ENCODE measurements at places on chromosomes 3 and 15. TPM values are rescaled to one million over a fixed set of nuclear protein-coding genes. Genes with fewer than 3 reads are reported as not detected.
A peak's percentile ranks its signal among the peaks of the same experiment; 100 is the strongest.

- peak; percentile 47 for DNase-seq
These were observed 489.8 kb upstream of the PROK2 start for GRCh38 chr3:72274493-72275330.

DNA sequence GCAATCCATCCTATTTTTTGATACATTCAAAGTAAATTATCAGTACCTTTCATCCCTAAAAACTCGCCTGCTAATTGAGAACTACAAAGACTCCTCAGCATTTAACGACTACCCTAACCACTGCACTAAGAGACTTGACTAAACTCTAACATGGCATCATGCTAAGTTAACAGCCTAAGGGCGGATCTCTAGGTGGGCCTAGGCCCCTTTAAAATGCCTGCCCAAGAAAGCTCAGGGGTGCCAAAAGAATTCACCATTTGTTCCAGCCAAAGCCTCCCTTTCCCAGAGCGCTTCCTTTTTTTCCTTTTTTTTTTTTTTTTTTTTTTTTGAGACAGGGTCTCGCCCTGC is 568 bp upstream of the NEK4 start:
- DNase-seq: no peak

DNA sequence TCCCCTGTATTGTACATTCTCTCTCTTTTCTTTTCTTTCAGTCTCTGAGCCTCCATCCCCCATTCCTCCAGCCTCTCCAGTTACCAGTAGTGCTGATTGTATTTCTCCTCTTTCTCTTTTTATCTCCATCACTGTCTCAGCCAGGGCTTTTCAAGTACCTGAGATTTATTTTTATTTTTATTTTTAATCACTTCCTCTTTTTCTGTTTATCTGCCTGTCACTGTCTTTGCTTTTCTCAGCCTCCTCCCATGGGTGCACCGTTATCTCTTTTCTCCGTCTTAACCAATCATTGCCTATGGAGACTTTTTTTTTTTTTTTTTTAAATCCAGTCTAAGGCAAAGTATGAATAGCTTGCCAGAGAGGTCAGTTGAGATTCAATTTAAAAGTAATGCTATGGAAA is 359.3 kb downstream of the GAP43 start:
- DNase-seq: no peak

DNA sequence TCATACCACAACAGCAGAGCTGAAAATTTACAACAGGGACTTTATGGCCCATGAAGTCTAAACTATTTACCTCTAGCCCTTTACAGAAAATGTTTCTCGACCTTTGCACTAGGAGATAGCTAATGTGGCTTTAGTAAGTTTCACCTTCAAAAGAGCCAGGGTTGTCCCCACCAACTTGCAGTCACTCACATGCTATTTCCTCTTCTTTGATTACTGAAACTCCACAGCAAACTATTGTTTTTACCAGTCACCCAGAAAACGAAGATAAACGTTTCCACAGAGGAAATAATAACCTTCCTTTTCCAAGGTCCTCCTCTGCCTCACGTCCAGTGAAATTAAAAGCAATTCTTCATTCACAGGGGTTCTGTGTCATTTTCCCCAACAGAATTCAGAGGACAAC is 48.2 kb downstream of the WWTR1 start:
- DNase-seq: no peak

DNA sequence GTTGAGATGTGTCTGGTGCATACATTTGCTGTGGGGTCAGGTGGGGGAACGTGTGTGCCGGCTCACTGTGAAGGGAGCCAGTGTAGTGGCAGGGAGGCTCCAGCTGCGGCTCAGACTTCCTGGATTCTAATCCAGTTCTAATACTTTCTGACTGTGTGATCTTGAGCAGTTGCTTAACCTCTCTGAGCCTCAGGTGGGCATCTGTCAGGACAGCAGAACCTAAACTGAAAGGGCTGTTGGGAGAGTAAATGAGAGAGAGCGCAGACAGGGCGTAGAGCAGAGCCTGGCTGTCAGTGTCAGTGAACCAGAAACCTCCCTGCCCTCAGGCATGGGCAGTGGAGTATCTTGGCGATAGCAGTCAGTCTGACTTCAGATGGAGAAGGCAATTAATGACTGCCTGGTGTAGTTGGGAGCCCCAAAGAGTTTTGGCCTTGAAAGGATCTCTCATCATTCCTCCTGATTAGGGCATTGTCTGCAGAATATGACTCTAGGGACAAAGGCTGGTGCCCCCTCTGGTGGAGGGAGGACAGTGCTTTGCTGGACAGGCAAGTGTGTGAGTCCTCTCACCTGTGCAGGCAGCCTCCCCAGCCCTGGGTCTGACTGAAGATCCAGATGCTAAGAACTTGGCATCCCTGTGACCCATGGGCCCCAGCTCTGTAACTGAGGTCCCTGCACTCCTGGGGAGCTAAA is 9.6 kb downstream of the KBTBD13 start:
- peak; percentile 22 for DNase-seq

GRCh38 chr3:165918657-165918979 is 81.4 kb upstream of the BCHE start:
- DNase-seq: peak; percentile 20

DNA sequence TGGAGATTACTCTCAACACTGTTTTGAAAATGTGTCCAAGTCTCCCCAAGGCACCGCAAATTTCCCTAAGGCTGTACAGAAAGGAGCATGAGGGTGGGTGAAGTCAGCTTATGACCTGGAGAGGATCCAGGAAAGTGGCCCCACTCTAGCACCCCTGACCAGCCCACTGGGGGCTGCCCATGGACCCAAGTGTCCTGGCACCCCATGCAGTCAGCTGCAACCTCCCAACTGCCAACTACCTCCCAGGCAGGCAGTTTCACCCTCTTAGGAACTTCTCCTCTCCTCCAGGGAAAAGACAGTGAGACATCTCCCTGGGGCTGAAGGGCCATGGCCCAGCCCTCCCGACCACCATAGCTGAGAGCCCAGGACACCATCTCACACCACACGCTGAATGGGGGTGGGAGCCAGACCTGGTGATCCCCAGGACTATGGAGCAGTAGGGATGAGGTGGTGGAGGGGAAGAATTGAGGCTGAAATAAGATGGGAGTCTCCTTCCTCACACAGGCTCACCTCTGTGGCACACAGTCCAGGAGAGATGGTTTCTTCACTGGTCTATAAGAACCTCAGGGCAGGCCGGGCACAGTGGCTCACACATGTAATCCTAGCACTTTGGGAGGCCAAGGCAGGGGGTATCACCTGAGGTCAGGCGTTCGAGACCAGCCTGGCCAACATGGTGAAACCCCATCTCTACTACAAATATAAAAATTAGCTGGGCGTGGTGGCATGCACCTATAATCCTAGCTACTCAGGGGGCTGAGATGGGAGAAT is 104.4 kb downstream of the DAPK2 start:
- no peak for DNase-seq

DNA sequence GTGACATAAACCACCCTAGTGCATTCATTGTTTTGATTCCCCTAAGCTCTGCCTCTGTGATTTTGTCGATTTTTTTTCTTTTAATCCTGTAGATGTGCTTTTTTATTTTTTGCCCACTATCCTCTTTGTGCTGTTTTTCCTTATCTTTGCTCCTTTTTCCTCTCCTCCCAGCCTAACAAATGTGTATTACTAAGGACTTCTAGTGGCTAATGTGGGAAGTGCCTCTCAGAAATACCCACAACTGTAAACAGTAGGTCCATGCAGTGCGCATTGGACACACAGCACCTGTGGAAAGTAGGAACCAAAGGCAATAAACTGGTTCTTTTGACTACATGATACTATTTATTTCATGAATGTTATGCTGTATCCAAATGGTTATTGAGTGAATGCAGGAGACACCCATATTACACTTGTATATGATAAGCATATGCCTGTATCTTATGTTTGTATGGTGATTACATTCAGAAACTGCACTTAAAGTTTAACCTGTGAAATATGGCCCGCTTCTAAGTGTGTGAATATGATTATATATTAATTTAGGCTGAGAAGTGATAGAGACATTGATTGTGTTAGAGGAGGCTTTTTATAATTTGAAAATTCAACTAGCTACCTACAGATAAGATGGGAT is 147.8 kb downstream of the PLCL2 start:
- DNase-seq: peak; percentile 26

DNA sequence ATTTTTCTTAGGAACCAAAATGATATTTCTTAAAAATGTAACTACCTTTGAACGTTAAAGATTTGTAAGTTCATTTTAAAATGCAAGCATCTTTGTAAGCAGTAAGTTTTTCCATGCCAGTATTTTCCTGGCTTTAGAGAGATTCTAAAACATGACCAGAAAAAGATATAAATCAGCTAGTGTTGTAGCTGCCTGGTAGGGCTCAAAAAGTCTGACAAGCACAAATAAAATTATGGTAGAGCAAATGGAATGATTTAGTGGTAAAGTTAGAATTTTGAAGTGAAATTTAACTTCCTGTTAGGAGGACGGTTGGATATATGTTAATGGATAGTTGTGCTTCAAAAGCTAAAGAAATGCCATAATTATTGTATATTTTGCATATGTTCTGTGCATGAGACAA is 29.7 kb downstream of the GABRR3 start:
- no peak for DNase-seq

GRCh38 chr3:24018784-24019570 is 73.9 kb downstream of the NR1D2 start:
- DNase-seq: no peak

GRCh38 chr15:67225336-67225735 is 29.1 kb downstream of the AAGAB start:
- DNase-seq: no peak

- no peak for DNase-seq
These were observed 118.2 kb downstream of the KLF13 start for GRCh38 chr15:31444844-31445243.

GRCh38 chr3:161964857-161965256 is 468.2 kb downstream of the OTOL1 start:
- no peak for DNase-seq

DNA sequence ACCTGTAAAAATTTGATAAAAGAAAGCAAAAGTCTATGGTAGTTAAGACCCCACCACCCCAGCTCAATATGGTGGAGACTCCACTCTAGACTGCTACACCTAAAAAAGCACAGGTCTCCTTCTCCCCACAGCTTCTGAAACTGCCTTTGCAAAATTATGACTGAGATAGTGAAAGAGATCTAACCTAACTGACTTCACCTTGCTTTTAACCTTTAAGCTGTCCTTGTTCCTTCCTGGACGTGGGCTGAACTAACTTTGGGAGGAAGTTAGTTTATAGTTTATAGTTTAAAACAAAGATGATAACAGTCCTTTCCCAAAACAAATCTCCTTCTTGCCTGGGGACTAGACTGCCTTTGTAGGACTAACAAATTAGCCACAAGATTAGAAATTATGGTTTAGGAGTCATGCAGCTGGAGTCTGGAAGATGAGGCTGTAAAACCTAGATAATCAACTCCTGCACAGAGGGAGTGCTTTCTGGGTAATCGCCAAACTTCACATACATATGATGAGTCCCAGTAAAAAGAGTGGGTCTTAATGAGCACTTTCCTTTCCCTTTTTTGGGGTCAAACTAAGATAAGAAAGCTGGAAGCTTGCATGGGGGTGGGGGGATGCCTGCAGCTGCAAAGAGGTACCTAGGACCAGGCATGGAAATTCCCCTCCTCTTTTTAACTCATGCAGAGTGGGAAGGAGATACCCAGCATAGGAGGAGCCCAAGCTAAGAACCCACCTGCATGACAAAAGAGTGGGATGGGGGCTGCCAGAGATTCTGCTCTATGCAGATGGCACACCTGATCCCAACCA is 17.5 kb downstream of the CCR8 start:
- DNase-seq: no peak

- no peak for DNase-seq
These were observed 2.6 kb upstream of the PIGZ start for GRCh38 chr3:196971094-196971698.

DNA sequence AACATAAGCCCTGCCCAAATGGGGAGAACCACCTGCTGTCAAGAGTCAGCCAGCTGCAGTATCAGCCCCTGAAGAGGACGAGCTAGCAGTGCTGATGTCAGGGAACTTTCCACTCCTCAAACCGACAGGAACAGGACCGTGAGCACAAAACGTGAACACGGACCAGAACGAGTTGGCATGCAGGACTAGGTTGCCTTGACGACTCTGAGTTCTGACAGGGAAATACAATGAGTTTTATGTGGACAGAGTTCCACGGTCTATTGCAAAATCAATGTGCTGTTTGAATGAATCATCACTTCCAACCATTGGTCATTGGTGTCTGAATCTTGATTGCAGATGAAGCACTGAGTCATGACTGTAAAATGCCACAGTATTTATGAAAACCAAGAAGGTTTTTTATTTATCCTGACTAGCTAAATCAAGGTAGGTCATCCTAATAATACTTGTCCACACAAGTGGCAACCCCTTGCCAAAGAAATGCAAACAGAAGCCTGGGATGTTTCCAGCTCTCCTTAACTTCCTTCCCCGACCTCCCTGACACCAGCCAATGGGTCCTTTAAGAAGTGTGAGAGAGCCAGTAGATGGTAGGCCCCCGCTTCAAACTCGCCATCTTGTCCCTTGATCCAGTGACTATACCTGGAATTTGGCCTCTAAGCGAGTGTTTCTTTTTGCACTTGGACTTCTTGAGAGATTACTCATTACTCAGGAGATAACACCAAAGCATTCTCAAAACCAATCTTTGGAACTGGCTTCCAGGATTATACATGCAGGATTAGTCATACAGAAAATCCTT is 119.6 kb downstream of the ASB7 start:
- peak; percentile 97 for DNase-seq

GRCh38 chr3:120344349-120344748 is 4.8 kb downstream of the LRRC58 start:
- no peak for DNase-seq

- peak; percentile 32 for DNase-seq
These were observed 4.6 kb downstream of the TSC22D2 start for GRCh38 chr3:150412561-150413231.

DNA sequence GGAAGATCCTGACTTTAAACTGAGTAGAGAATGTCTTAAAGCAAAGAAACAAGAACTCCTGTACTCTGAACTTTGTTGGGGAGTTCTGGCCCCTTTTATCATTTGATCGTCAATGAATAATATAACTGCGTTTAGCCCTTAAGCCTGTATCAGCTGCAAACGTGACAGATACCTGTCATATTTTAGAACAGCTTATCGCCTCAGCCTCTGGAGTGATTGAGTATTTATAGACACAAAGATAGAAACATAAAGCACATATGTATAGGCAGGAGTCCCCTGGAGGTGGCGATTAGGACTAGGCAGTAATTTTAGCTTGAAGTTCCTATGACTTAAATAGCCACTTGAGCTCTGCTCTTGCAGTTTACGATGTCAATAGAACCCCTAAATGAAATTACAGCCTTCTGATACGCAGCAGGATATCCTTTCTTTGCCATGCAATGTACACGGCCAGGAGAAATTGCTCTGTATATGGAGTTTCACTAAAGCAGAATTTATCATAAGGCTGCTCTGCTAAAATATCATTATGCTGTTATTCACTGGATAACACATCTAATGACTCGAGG is 321.8 kb downstream of the TIGIT start:
- no peak for DNase-seq

GRCh38 chr3:151178208-151178845 is 24.7 kb downstream of the GPR171 start:
- no peak for DNase-seq

SPATA12 gene
- 0.34 TPM for total RNA-seq

LTF gene
- not detected for total RNA-seq

SACM1L gene
- 15.3 TPM for total RNA-seq

CCDC39 gene
- total RNA-seq: not detected

IRAK2 gene
- 12.7 TPM for total RNA-seq

FEZF2 gene
- not detected for total RNA-seq

Data from Daoy (cell line).